ENCODE measurements at places on chromosomes 11 and 22. TPM values are rescaled to one million over a fixed set of nuclear protein-coding genes. Genes with fewer than 3 reads are reported as not detected.

Gene OR10A2
- total RNA-seq: not detected

Gene PLAAT5
- not detected for total RNA-seq

Gene ALX4
- not detected for total RNA-seq

Gene MFNG
- not detected for total RNA-seq

Gene VWCE
- 1.3 TPM for total RNA-seq

Gene IGHMBP2
- total RNA-seq: 8.4 TPM

Gene WNT7B
- total RNA-seq: 2.5 TPM

Gene PLA2G3
- total RNA-seq: 6.7 TPM

Gene FAM118A
- total RNA-seq: 8.2 TPM

Gene NXPE1
- not detected for total RNA-seq

Gene CDC42EP2
- 22.0 TPM for total RNA-seq

Measured in bronchus fibroblast of lung (primary cell).